Chondrocyte (in vitro differentiated cells): ENCODE measurements at places on chromosomes 2 and 18.

GRCh38 chr18:36095936-36096519 is 28.7 kb upstream of the RPRD1A start:
- DNase-seq: no peak

DNA sequence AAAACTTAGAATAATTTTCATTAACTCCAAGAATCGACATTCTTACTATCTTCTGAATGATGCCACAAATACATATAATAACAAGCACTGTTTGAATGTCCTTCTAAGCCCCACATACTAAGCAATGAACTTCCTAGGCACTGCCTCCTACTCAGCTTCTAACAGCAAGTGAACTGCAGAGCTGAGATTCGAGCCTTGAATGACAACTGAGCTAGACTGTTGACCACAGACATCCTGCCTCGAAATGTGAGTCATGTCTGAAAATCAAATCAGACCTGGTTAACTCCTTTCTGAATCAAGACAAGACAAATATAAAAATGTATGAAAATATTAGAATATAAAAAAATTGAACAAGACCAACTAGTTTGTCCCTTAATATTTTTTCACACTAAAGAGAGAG is 108.1 kb downstream of the MYT1L start:
- DNase-seq: no peak

GRCh38 chr18:63677500-63678225 is 16.0 kb upstream of the SERPINB3 start:
- DNase-seq: no peak

DNA sequence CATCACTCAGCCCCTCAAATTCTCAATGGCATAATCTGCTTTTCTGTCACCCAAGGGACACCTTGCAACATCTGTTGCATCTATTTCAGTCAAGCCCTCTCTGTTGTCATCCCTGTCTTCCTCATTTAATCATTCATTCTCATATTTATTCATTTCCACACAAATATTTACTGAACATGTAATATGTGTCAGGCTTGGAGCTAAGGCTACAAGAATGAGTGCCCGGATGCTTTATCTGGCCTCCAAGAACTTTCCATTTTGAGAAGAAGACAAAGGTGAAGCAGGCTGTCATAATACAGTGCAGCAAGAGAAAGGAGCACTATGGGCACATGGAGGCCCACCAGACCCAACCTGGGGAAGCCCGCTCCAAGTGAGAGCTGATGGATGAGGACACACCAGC is 15.6 kb downstream of the IL18RAP start:
- no peak for DNase-seq

GRCh38 chr2:98825858-98826257 is 94.9 kb upstream of the MGAT4A start:
- no peak for DNase-seq

DNA sequence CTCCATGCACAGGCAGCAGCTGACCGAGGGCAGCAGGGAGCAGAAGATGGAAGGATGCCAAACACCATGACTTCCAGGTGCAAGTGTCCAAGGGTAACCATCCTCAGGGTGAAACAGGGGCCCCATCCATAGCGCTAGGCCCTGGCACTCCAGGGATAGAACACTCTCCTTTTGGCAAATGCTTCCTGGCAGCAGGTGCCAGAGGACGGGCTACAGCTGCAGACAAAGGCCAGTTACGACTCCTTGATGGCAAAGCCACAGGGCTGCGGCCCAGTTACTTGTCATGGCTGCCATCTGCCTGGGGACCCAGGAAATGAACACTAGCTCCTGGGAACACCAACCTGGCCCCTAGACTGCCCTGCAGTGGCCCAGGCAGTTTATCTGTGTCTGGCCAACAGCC is 178.8 kb downstream of the TMEM163 start:
- DNase-seq: no peak

GRCh38 chr2:191030521-191031154 is 16.7 kb upstream of the STAT1 start:
- DNase-seq: no peak

DNA sequence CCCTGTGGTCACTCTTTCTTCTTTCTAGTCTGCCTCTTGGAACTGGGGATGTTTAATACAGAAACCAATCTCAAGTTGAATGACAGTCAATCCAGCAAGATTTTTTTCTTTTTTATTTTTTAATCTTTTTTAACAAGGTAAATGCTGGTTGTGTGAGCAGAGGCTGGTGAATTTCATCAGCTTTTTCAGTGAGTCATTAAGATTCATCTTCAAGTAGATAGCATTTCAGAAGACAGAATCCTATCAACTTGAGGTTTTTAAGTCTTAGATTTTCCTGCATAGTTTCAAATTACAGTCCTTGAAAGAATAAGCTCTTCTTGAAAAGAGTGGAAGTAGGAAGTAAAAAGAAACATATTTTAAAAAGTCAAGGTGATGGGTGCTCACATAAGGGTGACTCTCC is 12.4 kb downstream of the SLC8A1 start:
- DNase-seq: no peak

DNA sequence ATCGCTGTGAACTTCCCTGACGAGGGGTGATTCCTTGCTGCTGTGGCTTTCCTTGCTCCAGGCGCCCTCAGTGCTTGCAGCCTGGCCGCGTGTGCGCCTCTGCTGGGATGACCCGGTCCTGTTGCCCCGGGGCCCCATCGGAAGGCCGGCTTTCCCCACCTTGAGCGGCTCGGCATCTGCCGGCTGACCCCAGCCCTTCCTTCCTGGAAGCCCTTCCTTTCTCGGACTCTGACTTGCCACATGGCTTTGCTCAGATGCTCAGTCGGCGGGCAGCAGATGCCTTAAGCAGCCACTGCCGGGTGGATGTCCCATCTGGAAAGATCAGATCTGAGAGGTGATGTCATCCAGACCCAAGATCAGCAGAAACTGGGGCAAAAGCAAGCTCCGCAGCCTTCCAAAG is 100.5 kb upstream of the ODC1 start:
- DNase-seq: no peak

- DNase-seq: no peak
These were observed 20.2 kb downstream of the PSTPIP2 start for GRCh38 chr18:46051731-46052461.

GRCh38 chr2:224612578-224612977 is 27.4 kb upstream of the CUL3 start:
- DNase-seq: no peak

GRCh38 chr2:177984749-177985148 is 87.8 kb downstream of the PDE11A start:
- DNase-seq: no peak

- DNase-seq: no peak
These were observed 245.5 kb downstream of the MYCN start for GRCh38 chr2:16185801-16186272.

GRCh38 chr18:59353079-59353680 is 5.9 kb downstream of the LMAN1 start:
- DNase-seq: no peak

GRCh38 chr2:138652378-138652777 is 127.8 kb downstream of the NXPH2 start:
- DNase-seq: no peak

- no peak for DNase-seq
These were observed 478.0 kb downstream of the PID1 start for GRCh38 chr2:228793116-228793515.

GRCh38 chr2:75920859-75921551 is 210.3 kb upstream of the GCFC2 start:
- DNase-seq: no peak

- no peak for DNase-seq
These were observed 7.3 kb downstream of the RAX start for GRCh38 chr18:59265974-59266369.

DNA sequence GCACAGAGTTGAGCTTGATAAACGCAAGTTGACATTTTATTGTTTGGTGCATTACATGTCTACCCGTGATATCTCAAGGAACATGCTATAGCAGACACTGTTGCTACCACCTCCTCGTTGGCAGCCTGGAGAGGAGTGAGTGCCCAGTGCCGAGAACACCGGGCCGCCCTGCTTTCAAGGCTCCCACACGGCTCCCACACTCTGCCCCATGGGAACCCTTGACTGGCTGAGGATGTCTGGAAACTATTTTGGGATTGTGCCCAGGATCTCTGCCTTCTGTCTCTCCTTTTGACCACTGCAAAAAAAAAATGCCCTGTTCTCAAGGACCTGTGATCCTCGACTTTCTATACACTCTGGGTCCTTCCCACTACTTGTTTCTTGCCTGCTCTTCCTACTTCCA is 21.1 kb downstream of the TET3 start:
- peak; percentile 51 for DNase-seq

DNA sequence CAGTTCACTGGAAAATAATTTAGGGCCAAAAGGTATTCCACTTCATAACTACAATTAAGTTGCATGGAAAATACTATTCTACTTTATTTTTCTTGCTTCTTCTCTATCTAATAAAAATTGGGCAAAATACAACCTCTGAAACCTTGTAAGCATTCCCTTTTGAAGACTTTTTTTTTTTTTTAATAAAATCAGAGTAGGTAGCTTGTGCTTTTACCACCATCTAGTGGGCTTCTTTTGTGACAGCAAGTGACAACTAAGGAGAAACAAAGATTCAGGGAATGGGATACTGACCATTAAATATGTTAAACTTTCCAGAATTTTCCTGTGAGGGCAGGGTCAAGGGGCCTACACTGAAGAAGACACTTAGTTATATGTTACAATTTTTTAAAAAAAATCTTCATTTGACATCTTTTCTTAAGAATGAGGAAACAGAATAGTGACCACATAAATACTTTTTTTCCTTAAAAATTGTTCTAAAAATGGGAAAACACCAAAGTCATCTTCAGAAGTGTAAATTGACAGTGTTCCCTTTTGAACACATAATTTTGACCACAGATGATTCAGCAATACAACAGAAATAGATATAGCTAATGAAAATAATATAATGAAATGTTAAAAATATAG is 1183.2 kb upstream of the ACVR2A start:
- no peak for DNase-seq

GRCh38 chr2:56014046-56014730 is 90.6 kb upstream of the EFEMP1 start:
- no peak for DNase-seq

DNA sequence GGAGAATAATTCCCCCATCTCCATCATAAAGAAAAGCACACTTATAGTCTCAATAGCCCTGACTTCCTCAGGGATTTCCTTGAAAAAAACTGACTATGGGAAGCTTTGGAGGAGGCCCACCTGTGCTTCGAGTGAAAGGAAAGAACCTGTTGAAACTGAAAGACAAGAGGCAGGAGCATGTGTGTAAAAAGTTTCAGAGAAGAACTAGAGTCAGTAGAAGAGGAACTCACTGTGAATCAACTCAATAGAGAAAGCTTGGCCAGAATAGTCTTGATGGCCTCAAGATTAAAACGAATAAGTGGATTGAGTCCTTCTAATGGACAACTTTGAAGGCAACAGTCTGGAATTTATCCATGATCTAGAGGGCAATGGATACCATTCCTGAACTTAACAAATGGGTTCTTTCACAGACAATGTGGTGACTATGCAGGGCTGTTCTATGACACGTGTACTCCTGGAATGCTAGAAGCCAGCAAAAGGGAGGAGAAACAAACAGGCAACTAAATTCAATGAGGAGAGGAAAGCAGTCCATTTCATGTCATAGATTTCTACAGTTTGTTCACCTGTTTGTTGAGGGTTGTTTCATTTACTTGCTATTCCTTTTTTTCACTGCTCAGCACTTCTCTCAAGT is 442.3 kb downstream of the GRB14 start:
- DNase-seq: no peak

DNA sequence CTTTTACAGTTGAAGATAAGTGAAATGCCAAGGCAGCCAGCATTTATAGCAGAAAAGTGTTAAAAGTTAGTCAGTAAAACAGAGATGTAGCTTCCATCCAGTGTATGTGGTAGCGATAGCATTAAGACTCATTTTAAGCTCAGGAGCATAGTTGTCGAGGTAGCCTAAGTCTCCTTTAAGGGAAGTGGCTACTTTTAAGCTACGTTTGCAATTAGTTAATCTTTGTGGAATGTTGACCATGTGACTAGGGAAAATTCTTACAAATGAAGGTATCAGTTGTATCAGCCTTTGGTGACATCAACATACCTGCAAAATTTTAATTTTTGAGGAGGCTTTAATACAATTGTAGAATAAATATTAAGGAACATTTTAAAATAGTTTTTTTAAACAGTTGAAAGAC is 61.9 kb downstream of the LHCGR start:
- DNase-seq: no peak

GRCh38 chr2:237236188-237236587 is 150.5 kb downstream of the COPS8 start:
- no peak for DNase-seq

DNA sequence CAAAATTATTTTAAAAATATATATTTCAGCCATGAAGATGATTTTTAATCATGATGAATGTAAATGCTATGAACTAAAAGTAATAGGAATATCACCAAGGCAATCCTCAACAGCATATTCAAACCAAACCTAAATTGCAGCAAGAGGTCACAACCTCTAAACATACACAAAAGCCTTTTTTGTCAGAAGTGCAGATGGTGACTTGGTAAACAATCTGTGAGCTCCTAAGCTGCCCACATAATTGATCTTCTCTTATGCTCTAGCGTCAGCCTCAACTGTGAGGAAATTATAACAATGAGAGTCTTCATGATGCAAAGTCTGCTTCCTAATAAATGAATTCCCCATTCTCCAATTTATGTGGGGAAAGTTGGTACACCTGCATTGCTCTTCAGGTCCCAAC is 113.2 kb downstream of the TSN start:
- no peak for DNase-seq

GRCh38 chr2:136376211-136376610 is 258.3 kb upstream of the CXCR4 start:
- no peak for DNase-seq
